Stimulated activated CD8-positive, alpha-beta memory T cell treated with anti-CD3 and anti-CD28 coated beads, Interleukin-7, amount 100 ng/mL, for 1 hour (primary cell): ENCODE measurements at places on chromosomes 5 and 9.

- no peak for DNase-seq
Measured at GRCh38 chr5:96837303-96837702, 29.6 kb upstream of the ERAP1 start.

GRCh38 chr5:26329562-26330189 is 708.7 kb downstream of the CDH9 start:
- DNase-seq: no peak

DNA sequence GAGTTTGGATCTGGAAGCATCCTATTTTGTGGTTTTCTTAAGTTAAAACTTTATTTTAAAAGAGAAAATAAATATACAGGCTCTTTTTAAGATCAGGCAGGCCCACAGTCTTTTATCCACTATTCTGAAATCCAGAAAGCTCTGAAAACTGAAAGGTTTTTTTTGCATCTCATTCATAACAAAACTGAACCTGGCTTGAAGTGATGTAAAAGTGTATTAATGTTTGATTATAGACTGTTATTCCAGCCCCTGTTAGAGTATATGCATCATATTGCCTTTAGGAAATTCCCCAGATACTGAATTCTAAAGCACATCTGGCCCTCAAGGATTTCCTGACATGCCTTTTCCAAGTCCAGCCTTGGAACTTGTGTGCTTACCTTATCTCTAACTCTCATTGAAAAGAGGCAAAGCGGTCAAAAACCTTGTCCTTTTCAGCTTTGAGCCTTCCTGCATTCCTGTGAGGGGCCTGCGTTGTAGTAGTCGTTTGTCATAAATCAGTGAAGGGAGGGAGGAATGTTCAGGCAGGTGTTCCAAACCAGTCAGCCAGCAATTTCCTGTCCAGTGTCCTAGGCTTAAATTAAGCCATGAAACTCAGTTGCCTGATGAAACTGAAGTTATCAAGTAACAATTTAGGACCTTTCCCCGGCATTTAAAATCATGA is 110.4 kb downstream of the TLE4 start:
- no peak for DNase-seq

- DNase-seq: no peak
Measured at GRCh38 chr9:19030899-19031298, 2.1 kb downstream of the SAXO1 start.

- DNase-seq: no peak
Measured at GRCh38 chr9:125415583-125416460, 154.2 kb downstream of the GAPVD1 start.
